Muscle of back (tissue), 13 donors: ENCODE measurements at places on chromosomes 6 and 20.

DNA sequence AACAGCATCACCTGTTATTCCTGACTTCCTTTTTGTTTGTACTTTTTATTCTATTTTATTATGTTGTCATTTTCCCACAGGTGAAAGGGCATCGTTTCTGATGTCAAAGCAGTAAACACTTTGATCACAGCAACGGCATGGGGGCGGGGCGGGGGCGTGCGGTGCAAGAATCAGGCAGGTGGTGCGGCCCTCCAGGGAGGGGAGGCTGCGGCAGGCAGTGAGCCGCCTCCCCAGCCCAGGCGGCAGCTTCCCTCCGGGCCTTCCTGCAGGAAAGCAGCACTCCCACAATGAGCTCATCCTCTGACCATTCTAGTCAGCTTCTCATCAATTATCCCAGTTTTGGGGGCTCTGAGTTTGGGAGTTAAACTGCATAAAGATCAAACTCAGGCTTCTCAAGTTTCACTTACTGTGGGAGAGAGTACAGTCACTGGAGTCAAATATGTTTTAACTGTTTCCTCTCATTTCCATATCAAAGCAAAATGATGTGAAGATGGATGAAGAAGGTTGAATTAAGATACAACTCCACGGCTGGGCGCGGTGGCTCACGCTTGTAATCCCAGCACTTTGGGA lies 608.4 kb upstream of the AGPAT4 start:
- DNase-seq: no peak

GRCh38 chr6:14790976-14791375 lies 454.9 kb upstream of the JARID2 start:
- peak; percentile 48 for DNase-seq

- DNase-seq: no peak
Measured at GRCh38 chr20:62879275-62880146, 17.9 kb upstream of the TCFL5 start.

GRCh38 chr20:58088105-58088504 lies 140.3 kb downstream of the ANKRD60 start:
- no peak for DNase-seq

- DNase-seq: no peak
Measured at GRCh38 chr20:50237349-50237748, 46.7 kb downstream of the CEBPB start.

- DNase-seq: no peak
Measured at GRCh38 chr20:12882832-12883506, 125.8 kb upstream of the SPTLC3 start.

DNA sequence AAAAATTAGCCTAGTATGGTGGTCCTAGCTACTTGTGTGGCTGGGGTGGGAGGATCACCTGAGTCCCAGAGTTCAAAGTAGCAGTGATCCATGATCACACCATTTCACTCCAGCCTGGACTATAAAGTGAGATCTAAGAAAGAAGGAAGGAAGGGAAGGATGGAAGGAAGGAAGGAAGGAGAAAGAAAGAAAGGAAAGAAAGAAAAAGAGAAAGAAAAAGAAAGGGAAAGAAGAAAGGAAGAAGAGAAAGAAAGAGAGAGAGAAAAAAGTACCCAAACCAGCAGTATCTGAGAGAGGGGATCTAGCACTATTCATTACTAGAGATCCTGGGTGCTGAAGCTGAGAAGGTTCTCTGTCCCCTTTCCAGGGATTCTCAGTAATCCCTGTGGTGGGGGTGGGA lies 197.8 kb downstream of the CD83 start:
- no peak for DNase-seq

DNA sequence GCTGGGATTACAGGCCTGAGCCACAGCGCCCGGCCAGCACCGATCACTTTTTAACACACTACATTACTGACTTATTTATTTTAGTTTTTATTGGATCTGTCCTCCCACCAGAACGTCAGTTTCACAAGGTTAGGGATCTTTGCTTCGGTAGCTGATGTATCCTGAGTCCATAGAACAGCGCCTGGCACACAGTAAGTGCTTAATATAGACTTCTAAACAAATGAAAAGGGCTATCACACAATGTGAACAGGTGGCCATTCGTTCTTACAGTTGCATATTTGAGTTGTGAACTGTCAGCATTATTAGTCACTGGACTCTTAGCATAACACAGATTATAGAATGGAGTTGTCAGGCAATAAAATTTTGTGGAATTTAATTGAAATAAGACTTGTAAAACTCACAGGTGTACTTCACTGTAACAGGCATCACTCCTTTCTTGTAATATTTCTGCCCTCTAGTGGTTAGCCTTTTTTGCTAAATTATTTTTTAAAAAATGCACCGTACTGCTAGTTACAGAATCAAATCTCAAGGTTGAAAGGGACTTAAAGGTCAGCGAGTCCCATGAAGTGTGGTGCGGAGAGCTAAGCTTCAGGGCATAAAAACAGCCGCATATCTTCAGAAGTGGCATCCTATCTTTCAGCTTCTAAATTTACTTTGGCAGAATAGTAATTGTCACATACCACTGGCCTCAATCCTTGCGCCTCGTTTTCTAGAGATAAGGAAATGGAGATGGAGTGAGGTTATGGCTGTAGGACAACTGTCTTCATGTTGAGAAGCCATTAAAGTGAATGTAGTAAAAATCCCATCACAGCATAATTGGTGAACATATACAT lies 3.4 kb upstream of the TBC1D7 start:
- no peak for DNase-seq
